ENCODE measurements at places on chromosomes 6 and 20.

DNA sequence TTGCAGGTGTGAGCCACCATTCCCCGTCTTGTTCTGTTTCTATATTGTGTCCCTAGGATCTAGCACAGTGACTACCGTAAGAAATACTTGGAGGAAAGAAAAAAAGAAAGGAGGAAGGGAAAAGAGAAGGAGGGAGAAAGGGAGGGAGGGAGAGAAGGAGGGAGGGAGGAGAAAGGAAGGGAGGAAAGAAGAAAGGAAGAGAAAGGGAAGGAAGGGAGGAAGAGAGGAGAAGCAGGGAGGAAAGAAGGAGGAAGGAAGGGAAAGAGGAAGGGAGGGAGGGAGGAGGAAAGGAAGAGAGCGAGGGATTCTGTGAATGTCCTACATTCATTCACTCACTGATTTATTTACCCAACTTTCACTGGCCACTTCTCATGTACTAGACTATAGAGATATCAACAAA, 178.4 kb downstream of the MAFB start:
- no peak for DNase-seq
- no peaks in the 10 kb centered on the region for H3K27me3 ChIP-seq
- no peak overlapping the region for H3K27ac ChIP-seq
- no peak overlapping the region for H3K4me3 ChIP-seq
- H3K36me3 ChIP-seq: no peaks in the 10 kb centered on the region

- no peak for DNase-seq
- H3K4me1 ChIP-seq: peaks cover 7% of the 10 kb centered on the region
- H3K4me3 ChIP-seq: no peak overlapping the region
- H3K27ac ChIP-seq: no peak overlapping the region
- no peaks in the 10 kb centered on the region for H3K27me3 ChIP-seq
Observed at GRCh38 chr6:30748851-30749540, 4.6 kb upstream of the IER3 start.

DNA sequence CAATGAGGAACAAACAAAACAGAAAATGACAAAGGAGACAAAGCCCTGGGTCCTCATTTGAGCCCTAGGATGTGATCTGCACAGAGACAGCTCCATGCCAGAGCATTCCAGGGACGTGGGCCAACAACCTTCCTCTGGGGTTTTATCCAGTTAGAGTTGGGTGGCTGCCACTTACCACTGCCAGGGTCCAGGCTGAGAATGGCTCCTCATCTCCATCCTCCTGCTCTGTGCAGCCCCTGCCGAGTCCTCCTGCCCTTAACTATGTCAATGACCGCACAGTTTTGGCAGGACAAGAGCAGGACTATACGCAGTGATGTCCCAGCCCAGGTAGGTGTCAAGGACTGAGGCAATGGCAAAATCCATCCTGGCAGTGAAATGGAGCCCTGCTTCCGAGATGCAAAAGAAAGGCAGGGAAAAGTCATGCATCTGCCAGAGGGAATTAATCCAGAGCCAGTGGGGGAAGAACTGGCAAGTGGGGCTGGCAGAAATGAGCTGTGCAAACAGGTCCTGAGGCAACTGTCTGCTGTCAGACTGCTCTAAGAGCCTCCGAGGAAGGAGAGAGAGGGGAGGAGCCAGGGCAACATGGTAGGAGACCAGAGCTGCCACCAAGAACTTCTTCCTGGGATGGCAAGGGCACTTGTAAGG, 449.4 kb downstream of the PTPRT start:
- H3K27ac ChIP-seq: no peak overlapping the region
- H3K36me3 ChIP-seq: no peaks in the 10 kb centered on the region
- H3K4me3 ChIP-seq: no peak overlapping the region
- DNase-seq: no peak

- peaks cover 2% of the 10 kb centered on the region for H3K27me3 ChIP-seq
- no peak overlapping the region for H3K4me3 ChIP-seq
- no peak for DNase-seq
- H3K4me1 ChIP-seq: no peaks in the 10 kb centered on the region
- H3K36me3 ChIP-seq: no peaks in the 10 kb centered on the region
Observed at GRCh38 chr20:18004384-18005031, 35.7 kb downstream of the MGME1 start.

GRCh38 chr6:4879741-4880275, 103.6 kb downstream of the CDYL start:
- peaks cover 5% of the 10 kb centered on the region for H3K36me3 ChIP-seq
- H3K4me1 ChIP-seq: peaks cover 5% of the 10 kb centered on the region
- H3K27me3 ChIP-seq: no peaks in the 10 kb centered on the region
- no peak overlapping the region for H3K4me3 ChIP-seq
- DNase-seq: no peak

DNA sequence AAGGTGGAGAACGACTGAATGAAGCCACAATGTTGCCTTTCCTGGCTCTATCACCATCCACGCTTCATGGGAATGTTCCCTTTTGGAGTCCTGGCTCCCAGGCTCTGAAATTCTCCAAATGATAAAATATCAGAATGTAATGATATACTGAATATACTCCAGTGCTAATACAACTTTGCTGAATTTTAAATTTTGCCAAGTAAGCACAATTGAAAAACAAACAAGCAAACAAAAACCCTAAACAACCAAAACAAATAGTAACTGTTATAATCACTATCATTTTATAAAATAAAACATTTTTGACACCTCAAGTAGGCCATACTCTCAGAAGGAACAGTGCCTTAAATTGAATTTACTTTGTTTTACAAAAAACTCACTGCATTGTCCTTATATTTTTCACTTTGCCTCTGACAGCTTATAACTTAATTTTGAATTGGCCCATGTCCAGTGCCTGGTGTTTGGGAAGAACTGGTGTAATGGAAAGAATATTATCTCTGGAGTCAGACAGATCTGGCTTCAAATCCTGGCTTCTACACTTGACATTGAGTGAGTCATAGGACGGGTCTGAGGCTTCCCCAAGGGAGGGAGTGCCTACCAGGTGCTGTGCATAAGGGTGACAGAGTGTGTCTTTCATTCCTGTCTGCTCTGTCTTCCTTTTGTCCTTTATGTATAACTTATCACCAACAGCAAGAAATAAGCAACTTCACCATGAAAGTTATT, 698.3 kb downstream of the EPM2A start:
- H3K4me3 ChIP-seq: no peak overlapping the region
- H3K27ac ChIP-seq: no peak overlapping the region
- H3K4me1 ChIP-seq: no peaks in the 10 kb centered on the region
- no peaks in the 10 kb centered on the region for H3K36me3 ChIP-seq

DNA sequence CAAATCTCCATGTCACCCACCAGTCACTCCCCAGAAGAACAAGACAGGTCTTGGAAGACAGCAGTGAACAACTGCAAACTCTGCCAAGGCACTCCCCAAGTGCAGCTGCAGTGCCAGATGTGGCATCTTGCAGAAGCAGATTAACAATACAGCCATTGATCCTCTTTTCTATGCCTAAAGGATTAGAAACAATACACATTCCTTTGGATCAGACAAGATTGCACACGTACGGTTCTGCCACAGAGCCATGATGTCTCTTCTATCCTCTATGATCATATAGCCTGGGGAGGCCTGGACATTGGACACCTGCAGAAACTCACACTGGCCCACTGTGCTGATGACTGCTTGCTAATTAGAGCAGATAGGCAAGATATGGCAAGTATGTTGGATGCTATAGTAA, 155.9 kb downstream of the MYLK4 start:
- no peaks in the 10 kb centered on the region for H3K36me3 ChIP-seq
- no peak overlapping the region for H3K27ac ChIP-seq
- H3K4me3 ChIP-seq: no peak overlapping the region
- no peaks in the 10 kb centered on the region for H3K4me1 ChIP-seq

- peaks cover 4% of the 10 kb centered on the region for H3K27me3 ChIP-seq
- DNase-seq: no peak
- H3K36me3 ChIP-seq: no peaks in the 10 kb centered on the region
- no peak overlapping the region for H3K4me3 ChIP-seq
- no peak overlapping the region for H3K27ac ChIP-seq
Observed at GRCh38 chr6:132153221-132153898, 202.2 kb upstream of the CCN2 start.

DNA sequence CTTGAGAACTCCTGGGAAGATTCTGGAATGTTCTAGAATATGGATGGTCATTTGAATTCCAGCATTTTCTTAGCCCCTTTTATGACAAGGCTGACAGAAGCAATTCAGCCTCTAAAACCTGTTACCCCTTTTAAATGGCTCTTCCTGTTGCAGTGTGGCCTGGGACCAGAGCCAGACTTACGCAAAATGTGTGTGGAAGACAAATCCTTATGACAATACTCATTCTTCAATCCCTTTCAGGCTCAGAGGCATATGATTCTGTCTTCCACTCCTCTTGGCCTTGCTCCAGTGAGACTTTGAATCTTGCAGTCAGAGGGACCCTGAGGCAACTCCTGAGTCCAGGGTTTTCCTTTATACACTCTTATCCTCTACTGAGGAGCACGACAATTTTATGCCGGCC, 287.0 kb downstream of the CLIC5 start:
- H3K4me3 ChIP-seq: no peak overlapping the region
- H3K27me3 ChIP-seq: peaks cover under 1% of the 10 kb centered on the region
- H3K36me3 ChIP-seq: peaks cover 2% of the 10 kb centered on the region
- no peak for DNase-seq
- no peak overlapping the region for H3K27ac ChIP-seq
- peaks cover under 1% of the 10 kb centered on the region for H3K4me1 ChIP-seq

- H3K4me1 ChIP-seq: peaks cover 20% of the 10 kb centered on the region
- no peak overlapping the region for H3K27ac ChIP-seq
- peaks cover 3% of the 10 kb centered on the region for H3K36me3 ChIP-seq
- no peak overlapping the region for H3K4me3 ChIP-seq
Observed at GRCh38 chr6:134521116-134521501, 203.2 kb upstream of the SGK1 start.

DNA sequence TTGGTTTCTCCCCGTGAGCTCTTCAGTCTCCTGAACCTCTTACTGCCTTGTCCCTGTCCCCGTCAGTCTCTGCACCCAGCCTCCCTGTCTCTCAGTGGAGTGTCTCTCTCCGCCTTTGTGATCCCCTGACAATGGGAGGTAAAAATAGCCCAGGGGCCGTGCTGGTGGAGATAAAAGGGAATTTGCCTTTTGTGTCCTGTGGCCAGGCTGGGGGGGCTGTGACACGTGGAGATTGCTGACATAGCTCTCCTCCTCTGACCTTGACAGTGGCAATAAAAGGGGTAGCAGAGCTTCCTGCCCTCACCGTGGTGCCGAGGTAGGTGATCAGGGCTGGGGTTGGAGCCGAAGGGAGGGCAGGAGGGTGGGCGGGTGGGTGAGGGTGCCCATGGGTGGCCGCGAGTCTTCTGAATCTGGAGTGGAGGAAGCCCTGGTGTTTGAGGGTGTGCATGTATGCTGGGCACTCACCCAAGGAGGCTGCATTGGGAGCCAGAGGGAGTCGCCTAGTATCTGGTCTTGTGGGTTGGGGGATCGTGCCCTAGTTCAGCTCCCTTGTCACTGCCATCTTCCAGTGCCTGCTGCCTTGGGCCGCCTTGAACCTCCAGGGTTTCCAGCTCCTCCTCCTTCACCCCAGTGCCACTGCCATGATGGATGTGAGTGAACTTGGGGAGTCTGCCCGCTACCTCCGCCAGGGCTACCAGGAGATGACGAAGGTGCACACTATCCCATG, 21.9 kb downstream of the MYH7B start:
- no peak overlapping the region for H3K27ac ChIP-seq
- no peaks in the 10 kb centered on the region for H3K4me1 ChIP-seq
- no peak for DNase-seq
- no peak overlapping the region for H3K4me3 ChIP-seq

GRCh38 chr6:52546678-52547077, 30.2 kb downstream of the TRAM2 start:
- no peak overlapping the region for H3K4me3 ChIP-seq
- no peaks in the 10 kb centered on the region for H3K36me3 ChIP-seq
- no peak for DNase-seq

DNA sequence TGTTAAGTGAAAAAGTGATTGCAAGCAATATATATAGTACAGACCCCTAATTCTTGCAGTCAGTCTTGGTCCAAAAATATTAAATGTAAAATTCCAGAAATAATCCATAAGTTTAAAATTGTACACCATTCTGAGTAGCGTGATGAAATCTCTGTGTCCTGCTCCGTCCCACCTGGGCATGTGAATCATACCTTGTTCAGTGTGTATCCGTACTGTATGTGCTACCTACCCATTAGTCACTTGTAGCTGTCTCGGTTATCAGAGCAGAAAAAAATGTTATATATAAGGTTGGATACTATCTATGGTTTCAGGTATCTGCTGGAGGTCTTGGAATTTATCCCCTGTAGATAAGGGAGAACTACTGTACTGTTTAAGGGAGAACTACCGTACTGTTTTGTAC, 16.3 kb downstream of the IRAK1BP1 start:
- no peak overlapping the region for H3K4me3 ChIP-seq
- H3K36me3 ChIP-seq: peaks cover 12% of the 10 kb centered on the region
- no peaks in the 10 kb centered on the region for H3K27me3 ChIP-seq
- no peaks in the 10 kb centered on the region for H3K4me1 ChIP-seq
- no peak for DNase-seq
- H3K27ac ChIP-seq: no peak overlapping the region

- no peak for DNase-seq
- H3K27me3 ChIP-seq: peaks cover 26% of the 10 kb centered on the region
- H3K4me3 ChIP-seq: no peak overlapping the region
- H3K4me1 ChIP-seq: no peaks in the 10 kb centered on the region
- no peak overlapping the region for H3K27ac ChIP-seq
Observed at GRCh38 chr20:46773680-46774079, 64.2 kb downstream of the SLC2A10 start.

Measured in activated CD8-positive, alpha-beta memory T cell treated with anti-CD3 and anti-CD28 coated beads, Interleukin-2, amount 10 ng/mL, durations not matched to agents 7 days and 5 days (primary cell).